ENCODE measurements at places on chromosomes 7 and 10.

GRCh38 chr7:139741789-139742344 is 35.9 kb downstream of the HIPK2 start:
- DNase-seq: no peak

- no peak for DNase-seq
These were observed 66.7 kb downstream of the ARL4A start for GRCh38 chr7:12754179-12754578.

DNA sequence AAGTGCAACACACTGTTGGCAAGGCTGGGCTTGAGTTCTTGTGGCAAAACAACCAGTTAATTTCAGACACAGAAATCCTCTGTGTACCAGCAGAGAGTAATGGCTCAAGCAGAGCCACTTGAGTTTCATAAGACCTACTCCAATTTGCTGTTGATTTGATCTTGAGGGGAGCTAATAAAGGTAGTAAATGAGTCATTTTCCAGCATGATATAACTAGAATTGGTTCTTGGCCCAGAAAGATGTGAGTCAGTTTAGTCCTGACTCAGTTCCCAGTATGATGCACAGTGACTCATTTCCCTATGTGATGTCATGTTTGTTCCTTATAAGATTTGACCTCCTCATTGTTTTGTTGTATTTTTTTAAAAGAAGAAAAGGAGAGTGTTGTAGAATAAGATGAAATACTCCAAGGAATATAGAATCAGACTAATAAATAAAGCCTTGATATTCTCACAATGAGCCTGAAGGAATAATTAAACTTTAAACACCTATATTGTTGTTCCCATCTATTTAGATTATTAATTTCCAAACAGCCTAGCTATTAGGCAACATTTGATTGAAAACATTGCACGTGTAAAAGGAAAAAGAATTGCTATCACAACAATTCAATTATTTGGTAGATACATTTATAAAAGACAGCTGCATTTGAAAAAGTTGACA is 186.2 kb downstream of the REEP3 start:
- DNase-seq: no peak

DNA sequence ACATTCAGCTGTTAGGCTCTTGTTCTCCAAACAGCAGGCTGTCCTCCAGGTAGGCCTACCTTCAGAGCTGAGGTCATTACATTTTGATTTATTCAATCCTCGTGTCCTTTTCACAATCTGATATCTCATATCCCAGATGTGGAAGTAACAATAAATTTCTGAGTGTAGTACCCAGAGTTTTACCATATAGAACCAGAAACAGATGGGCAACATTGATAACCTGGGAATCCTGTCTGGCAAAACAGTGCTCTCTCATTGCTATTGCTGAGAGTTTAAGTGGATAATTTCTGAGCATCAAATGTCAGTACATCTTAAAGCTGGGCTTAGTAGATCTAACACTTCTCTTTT is 1007.8 kb downstream of the REEP3 start:
- no peak for DNase-seq

- no peak for DNase-seq
These were observed 18.1 kb downstream of the MAD1L1 start for GRCh38 chr7:2214636-2215035.

- DNase-seq: no peak
These were observed 76.5 kb upstream of the PPP1R3C start for GRCh38 chr10:91709394-91709798.

- no peak for DNase-seq
These were observed 656.1 kb downstream of the INHBA start for GRCh38 chr7:41046776-41047175.

- no peak for DNase-seq
These were observed 310.1 kb upstream of the SORCS1 start for GRCh38 chr10:107474650-107475049.

GRCh38 chr10:124415210-124415609 is 3.5 kb downstream of the OAT start:
- DNase-seq: no peak

GRCh38 chr7:22944510-22944909 is 69.4 kb downstream of the HYCC1 start:
- DNase-seq: no peak

DNA sequence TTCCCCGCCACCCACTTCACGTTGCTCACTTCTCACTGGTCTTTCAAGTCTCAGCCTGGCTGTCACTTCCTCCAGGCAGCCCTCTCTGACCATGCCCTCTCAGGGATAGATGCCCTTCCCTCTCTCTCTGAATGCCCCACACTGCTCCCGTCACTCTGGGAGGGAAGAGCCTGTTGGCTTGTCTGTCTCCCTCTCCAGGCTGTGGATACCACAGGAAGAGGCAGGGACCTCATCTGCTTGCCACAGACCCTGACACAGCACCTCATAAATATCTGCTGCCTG is 93.1 kb downstream of the OAT start:
- no peak for DNase-seq

GRCh38 chr7:93039786-93040185 is 78.0 kb downstream of the SAMD9 start:
- DNase-seq: no peak

DNA sequence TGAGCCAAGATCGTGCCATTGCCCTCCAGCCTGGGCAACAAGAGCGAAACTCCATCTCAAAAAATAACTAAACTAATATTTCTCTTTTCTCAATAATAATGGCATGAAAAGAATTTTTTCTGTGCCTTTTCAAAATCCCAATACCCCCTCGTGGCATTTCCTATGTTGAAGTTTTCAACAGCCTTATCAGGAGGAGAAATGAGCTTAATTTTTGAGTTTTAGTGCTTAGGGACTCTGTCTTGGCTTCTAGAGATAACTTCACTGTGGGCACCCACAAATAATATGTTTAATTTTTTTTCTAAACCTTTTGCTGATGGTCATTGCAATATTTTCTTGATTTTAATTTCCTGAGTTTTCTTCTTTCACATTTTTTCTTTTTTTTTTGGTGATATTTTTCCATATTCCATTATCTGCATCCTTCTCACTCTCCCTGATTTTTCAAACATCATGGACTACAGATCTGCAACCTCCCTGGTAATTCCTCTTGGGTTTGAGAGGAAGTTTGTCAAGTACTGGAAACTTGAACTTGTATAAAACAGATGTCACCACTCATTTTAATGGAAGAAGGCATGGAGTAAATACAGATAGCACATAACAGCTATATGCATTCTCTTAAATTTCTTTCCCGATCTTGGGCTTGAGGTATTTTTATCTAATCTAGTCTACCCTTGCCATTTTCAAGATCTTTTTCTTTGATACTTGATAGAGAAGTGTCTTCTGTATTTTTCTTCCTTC is 84.0 kb downstream of the KAT6B start:
- peak; percentile 58 for DNase-seq

- no peak for DNase-seq
These were observed 61.9 kb downstream of the COL13A1 start for GRCh38 chr10:69863580-69863979.

- DNase-seq: no peak
These were observed 266.4 kb downstream of the SORCS3 start for GRCh38 chr10:104907521-104907920.

DNA sequence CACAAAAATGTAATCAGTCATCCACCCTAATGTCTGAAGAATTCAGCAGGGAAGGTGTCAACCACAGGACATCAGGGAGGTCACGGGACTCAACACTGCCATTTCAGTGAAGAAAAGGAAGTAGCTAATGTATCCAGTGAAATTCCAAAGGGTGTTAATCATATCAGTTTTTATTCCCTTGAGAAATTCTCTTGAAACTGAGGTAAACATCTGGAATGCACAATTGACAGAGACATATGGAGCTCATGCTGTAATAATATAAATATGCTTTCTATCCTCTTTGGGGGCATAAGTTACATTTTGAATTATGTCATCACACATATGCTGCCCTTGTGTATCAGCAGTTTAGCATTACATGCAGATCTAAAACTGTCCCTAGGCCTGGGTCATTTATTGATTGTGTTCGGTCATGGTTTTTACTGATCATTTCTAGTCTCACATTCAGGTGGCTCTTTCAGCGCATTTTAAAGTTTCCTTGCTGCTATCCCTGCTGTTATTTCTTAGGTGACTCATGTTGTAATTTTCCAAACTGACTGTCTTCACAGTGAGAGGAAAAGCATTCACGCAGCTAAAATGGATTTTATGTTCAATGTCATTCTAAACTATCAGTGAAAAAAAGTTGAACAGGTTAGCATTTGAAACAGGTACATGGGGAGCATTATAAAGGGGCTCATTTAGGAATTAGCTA is 273.9 kb downstream of the TSPAN12 start:
- DNase-seq: no peak

GRCh38 chr7:73740212-73740611 is 1.6 kb upstream of the ABHD11 start:
- no peak for DNase-seq

- peak; percentile 31 for DNase-seq
These were observed 201.3 kb downstream of the JCAD start for GRCh38 chr10:29857843-29858701.

- no peak for DNase-seq
These were observed 49.1 kb upstream of the STEAP1B start for GRCh38 chr7:22549051-22549450.

DNA sequence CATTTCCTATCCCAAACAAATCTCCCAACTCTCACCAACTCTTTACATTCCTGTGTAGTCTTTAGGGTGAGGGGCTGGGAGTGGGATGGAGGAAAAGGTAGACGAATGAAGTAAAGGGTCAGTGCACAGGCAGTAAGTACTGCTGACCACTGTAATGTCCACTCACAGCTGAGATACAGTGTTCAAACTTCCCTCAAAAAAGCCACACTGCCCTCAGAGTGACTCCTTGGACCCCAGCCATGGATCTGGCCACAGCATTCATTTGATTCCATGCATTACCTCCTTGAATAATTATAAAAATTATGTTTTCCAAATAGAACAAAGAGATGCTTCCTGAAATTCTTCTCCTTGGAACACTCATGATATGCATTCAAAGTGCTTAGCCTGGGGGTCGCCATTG is 19.8 kb upstream of the HIPK2 start:
- no peak for DNase-seq

DNA sequence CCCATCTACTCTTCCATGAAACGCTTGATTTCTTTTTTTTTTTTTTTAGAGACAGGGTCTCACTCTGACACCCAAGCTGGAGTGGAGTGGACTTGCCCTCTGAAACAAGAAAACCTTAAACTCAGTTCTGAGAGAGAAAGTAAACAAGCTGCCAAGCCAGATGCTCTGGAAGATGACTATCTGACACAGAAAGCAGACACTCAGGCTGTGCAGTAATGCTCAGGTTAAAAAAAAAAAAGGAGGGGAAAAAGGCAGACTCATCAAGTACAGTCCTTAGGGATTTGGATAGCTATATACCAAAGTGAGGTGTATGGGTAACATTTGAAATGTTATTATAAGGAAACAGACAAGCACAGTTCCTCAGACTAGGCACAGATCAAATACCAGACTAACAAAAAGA is 80.5 kb downstream of the IDE start:
- DNase-seq: no peak

DNA sequence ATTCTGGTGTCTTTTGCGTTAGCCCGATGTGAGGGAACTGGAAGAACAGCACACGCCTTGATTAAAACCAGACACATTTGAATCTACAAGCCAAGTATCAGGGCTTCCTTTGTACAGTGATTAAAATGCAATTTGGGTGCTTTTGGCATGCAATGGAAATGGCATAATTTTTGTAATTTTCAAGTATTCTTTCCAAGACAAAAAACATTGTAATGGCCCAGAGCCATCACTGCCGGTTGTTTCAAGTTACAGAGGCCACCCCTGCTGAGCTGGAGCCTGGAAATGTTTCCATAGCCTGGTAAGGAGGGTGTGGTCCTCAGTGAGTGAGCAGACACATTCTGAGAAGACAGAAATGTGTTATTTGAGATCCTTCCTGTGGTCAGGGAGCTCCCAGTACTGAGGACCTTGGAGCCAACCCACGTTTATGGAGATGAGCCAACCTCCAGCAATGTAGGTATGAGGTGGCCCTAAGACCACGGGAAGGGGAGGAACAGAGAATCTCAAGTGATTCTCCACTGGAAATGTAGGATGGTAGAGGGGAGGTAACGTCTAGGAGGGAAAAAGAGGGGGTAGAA is 20.9 kb downstream of the TEX36 start:
- DNase-seq: no peak

DNA sequence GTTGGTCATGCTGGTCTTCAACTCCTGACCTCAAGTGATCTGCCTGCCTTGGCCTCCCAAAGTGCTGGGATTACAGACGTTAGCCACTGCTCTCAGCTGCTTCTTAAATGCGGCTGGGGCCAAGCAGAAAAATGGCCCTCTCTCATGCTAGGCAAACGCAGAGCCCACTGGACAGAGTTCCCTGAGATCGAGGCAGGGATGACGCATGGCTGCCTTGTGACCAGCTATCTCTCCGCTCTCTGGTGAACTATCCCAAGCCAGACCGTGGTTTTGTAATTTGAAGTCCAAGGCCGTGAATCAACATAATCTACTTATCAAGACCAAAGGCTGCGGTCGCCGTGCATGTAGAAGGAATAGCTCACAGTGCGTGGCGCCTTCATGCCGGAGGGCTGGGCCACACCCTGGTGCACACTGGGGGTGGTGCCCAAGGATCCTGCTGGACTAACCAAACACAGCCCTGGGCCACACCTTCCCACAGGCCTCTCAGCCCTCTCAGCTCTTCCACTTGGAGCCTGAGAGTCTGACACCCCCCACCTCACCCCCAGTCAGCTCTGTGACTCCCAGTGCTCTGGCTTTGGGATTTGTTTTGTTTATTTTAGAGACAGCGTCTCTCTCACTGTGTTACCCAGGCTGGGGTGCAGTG is 88.1 kb upstream of the CUX1 start:
- peak; percentile 94 for DNase-seq

- no peak for DNase-seq
These were observed 3.2 kb downstream of the GLI3 start for GRCh38 chr7:42233695-42234331.

DNA sequence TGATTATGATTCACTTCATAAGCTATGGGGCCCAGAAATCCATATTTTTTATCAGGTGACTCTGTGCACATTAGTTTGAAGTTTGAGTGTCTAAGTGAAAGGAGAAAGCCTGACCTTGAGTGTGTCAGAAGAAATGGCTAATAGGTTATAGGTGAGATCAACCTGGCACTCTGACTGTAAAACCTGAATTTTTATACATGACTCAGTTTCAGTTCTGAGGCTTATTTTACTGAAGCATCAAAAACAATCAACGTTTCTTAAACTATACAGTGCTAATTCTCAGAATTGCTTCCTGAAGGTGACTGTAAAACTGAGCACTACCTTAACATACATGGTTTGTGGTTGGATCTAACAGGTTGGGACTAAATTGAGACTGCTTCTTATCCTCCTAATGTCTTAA is 159.4 kb upstream of the AHR start:
- no peak for DNase-seq

- DNase-seq: peak; percentile 20
These were observed 68.4 kb downstream of the SLIT1 start for GRCh38 chr10:97117372-97117771.

- DNase-seq: no peak
These were observed 6.0 kb downstream of the CHPF2 start for GRCh38 chr7:151238190-151238810.

GRCh38 chr7:4015371-4015770 is 666.7 kb upstream of the FOXK1 start:
- DNase-seq: no peak

- DNase-seq: no peak
These were observed 79.8 kb upstream of the ZNF716 start for GRCh38 chr7:57370066-57370738.
